Left lobe of liver (tissue), 2 donors: ENCODE measurements at places on chromosomes 7 and 10.

- no peak for DNase-seq
These were observed 54.1 kb downstream of the DYNC2I1 start for GRCh38 chr7:158910254-158911053.

DNA sequence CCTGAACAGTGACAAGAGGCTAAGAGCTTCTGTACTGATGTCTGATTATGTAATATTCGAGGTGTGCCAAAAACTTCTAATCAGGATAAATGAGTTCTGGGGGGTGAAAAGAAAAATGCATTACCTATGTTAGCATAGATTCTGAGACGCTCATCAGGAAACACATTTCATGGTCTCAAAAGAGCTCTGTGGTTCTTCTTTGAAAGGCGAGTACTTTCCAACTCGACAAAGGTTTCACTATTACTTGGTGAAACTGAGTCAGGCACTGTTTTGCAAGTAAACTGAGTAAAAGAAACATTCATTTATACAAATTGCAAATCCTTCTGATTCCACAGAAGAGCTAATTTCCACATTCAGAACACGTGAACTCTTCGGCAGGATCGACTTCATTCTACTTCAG, 523.2 kb downstream of the GATA3 start:
- DNase-seq, result no peak

DNA sequence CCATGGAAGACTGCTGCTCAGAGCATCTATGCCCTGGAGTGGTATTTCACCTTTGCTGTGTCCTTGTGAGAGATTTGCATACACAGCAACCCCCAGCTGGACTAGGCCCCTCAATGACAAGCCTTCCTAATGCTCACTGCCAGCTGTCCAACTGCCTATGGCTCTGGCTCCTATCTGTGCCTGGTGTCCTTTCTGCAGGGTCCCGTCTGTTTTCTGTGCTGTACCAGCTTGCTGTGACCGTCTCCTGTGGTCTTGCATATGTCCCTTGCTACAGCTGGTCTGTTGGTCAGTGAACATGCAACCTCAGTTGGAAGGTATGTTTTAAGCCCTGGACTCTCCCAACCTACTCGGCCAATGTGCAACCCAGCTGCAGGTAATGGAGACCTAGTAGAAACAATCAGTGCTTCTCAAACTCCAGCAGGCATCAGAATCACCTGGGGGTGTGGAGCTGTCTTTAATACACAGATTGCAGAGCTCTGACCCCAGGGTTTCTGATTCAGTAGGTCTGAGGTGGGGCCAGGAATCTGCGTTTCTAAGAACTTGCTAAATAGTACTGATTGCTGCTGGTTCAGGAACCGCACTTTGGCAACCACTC, 306.4 kb upstream of the ZNF32 start:
- peak; percentile 27 for DNase-seq

DNA sequence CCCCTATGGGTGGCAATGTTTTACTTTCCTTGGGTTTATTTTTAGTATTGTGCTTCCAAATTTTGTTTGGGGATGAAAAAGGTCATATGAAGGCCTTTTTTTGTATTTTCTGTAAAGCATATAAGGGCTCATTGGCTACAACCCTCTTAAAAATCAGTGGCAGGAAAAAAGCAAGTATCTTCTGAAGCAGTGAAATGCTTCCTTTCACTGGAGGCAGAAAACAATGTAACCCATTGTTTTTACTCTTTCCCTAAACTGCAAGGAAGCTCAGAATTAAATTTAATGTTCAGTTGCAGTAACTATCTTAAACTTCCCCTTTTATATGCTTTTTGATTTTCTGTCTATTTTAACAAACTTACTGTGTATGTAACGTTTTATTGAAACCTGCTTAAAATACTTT, 148.7 kb upstream of the LYZL1 start:
- DNase-seq, result no peak

DNA sequence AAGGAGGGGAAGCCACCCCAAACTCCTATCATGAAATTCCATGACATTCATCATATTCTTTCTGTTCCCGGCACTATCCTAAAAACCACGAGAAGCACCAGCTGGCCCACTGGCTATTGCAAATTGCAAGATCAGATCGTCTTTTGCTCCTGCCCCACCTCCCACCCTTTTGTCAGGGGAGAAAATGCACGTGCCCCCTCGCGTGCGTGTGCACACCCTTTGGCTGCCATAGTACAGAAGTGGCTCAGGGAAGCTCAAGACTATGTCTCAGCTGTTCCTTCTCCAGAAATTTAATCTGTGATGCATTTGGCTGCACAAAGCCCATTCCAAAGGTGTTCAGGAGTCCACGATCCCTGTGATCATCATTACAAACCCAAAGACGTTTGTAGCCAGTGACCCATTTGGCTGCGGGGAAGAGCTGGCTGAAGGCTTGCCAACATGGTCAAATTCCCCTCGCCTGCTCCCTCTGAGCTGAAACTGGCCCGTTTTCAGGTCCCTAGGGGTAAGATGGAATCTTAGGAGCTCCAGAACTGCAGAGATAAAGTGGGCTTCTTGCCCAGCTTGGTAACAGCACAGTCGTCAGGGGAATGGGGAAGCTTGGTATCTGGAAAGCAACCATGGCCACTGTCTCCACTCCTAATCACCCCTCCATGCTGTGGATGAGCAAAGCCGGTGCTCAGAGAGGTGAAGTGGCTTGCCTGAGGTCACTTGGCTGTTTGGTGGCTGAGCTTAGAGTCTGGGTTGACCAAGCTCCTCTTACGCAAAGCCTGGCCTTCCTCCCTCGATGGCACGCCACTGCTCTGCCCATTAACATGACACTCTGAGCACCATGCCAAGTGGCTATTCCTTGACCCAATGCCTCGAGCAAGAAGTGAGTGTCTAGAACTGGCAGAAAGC, 155.4 kb downstream of the NEURL1 start:
- DNase-seq, result peak; percentile 95

DNA sequence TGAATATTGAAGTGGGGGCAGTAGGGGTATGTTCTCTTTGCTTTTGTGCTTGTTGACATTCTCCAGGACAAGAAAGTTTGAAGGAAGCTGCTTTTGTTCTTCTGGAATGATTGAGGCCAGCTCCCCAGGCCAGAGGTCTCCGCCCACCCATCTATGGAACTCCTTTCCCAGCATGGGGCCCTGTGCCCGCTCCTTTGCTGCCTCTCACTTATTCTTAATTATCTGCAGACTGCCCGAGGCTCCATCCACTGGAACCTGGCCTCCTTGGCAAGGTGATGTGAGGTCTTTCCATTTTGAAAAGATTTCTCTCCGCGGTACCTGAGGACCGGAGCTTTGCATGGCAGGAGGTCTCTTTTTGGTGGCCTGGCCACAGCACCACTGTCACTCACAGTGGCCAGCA, 39.3 kb upstream of the MKI67 start:
- no peak for DNase-seq

DNA sequence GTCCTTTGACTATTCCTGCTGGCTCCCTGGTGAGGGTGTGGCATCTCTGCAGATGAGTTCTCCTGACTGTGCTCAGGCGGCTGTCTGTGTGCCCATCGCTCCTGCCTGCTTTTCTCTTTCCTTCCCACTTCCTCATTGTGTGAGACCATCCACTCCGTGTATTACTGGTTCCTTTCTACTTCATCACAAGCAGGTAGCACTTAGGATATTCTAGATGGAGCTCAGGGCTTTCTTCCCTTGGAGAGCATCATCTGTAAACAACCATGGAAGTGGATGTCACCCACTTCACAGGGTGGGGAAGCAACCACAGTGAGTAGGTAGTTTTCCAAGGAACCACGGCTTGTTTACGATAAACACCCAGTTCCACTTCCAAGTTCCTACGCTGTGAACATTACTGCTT, 15.7 kb downstream of the DNAJB6 start:
- no peak for DNase-seq

- DNase-seq, result no peak
These were observed 198.7 kb downstream of the AHR start for GRCh38 chr7:17497136-17497535.

DNA sequence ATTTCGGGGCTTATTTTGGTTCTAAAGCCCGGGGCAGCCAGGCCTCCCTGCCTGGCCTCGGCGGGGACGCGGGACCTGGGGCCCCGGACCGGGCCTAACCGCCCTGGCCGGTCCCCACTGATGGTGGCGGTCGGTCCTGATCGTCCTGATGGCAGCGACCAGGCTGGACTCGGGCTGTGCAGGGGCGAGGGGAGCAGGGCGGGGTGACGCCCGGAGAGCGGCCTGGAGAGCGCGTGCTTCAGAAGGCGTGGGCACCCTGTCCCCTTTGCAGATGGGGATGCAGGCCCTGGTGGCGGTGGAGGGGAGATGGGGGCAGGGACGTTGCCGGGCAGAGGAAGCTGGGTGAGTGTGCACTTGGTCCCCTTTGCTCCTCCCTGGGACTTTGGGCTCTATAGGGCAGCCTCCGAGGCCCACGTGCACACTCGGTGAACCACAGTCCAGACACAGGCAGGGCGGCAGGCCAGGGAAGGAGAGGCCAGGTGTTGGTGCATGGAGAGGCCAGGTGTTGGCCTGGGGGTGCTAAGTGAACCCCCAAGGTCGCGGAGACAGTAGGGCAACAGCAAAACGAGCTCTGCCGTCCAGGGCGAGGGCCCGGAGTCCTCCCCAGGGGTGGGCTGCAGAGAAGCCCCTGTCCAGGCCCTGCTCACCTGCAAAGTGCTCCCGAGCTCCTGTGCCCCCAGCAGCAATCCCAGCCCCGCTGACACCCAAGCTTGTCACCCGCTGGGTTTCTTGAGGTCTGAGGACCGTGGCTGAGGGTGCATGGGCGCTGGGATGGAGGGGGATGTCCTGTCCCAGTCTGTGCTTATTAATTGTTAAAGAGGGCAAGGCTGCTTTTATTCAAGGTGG, 42.4 kb upstream of the FAM20C start:
- DNase-seq, result peak; percentile 89

DNA sequence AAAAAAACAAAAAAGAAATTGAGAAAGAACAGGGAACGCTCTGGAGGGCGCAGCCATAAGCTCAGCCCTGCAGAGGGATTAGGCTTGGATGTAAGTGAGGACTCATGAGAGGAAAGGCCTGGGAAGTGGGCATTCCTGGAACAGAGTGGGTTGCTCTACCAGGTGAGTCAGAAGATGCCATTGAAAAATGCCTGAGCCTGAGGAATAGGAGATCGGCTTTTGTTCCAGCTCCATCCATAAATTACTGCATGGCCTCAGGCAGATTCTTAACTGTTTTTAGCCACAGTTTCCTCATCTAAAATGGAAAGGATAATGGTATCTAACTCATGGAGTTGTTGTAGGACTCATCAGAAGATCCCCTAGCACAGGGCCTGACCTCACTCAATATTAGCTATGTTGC, 1.1 kb upstream of the RGR start:
- DNase-seq, result no peak

- no peak for DNase-seq
These were observed 507 bp downstream of the STN1 start for GRCh38 chr10:103917302-103918052.

DNA sequence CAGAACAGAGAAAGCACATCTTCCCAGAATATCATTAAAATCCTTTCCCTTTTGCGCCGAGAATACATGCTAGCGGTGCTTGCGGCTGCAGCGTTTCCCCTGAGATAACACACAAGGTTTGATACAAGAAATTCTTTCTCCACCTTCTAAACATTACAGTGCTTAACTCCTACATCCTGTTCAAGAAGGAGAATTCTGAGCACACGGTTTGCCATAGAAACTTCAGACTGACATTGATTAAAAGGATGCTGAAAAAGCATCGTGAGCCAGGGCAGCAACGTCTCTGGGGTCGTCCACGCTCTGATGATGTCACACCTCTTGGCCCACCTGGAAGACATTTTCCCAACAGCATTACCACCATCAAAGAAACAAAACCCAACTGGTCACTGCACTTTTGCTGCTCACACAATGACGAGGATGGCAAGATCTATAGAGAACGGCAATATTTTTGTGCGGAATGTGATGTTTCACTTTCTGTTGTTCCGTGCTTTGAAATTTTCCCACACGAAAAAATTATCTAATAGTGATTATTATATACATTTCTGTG, 27.0 kb upstream of the PRSS1 start:
- DNase-seq, result no peak

- DNase-seq, result no peak
These were observed 22.6 kb downstream of the MYO1G start for GRCh38 chr7:44956157-44956766.

DNA sequence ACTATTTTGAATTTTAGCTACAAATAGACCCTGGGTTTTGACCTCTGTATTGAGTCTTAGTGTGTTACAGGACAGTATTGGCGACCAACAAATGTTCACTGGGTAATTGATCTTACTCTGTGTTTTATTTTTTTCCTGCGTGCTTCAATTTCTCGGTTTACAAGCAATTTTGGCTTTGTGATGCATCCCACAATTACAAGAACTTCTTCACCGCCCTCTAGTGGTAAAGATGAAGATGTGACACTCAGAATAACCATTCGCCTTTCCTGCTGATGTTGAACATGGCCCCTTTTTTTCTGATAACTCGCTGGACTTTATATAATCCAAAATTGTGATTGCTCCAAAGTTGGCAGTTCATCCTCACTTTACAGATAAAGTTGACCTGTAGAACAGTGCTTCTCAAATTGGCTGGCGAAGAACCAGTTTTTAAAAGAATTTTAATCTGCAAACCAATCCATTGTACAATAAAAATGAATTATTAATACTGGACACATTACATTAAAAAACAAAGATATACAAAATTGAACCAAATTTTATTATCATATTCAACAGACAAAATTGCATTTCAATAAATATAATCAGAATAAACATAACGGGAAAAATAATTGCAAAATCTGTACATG, 20.2 kb upstream of the SMC3 start:
- DNase-seq, result no peak

- no peak for DNase-seq
These were observed 163.8 kb downstream of the SVIL start for GRCh38 chr10:29470843-29471543.

GRCh38 chr7:26298472-26299058, 6.9 kb downstream of the SNX10 start:
- no peak for DNase-seq

GRCh38 chr7:80095545-80095944, 39.1 kb upstream of the GNAI1 start:
- DNase-seq, result no peak

- DNase-seq, result no peak
These were observed 88.6 kb downstream of the ATXN7L1 start for GRCh38 chr7:105787793-105788192.

DNA sequence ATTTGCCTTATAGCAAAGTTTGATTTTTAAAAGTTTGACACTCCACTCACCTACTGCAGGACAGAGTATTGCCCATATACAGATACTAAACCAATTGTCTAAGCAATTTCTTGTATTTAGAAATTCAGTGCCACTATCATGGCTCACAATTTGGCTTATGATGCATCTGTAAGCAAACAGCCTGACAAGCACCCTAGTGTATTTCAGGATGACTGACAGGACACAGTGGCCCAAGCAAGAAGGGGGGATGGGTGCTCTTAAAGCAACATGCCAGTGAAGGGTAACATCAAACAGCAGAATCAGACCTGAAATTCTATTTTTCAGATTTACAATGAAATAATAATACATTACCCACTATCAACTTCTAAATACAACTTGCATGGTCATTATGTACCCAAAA, 30.5 kb downstream of the CTNNA3 start:
- no peak for DNase-seq

- no peak for DNase-seq
These were observed 28.9 kb downstream of the CDK14 start for GRCh38 chr7:90625051-90625450.
